ENCODE measurements at places on chromosomes 13 and 19.

DNA sequence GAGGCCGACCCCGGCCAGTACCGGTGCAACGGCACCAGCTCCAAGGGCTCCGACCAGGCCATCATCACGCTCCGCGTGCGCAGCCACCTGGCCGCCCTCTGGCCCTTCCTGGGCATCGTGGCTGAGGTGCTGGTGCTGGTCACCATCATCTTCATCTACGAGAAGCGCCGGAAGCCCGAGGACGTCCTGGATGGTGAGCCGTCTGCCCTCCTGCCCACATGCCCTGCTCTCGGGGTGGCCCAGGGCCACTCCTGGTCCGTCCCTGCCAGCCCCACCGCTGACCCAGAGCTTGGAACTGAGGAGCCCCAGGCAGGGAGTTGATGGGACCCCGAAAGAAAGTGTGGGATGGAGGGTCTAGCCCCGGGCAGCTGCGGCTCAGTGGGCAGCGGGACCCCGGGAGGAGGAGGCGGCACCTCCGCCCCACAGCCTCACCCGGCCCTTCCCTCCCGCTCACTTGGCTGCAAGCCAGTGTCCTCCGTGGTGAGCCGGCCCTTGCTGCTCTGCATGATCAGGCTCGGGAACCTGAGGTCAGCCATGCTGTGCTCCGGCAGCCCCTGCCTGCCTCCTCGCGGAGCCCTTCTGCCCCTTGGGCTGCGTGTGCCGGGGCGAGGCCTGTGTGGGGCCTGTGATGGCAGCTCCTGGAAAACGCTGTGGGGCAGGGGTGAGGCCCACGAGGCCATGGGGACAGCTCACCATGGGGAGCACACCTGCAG lies 8.1 kb upstream of the HCN2 start:
- DNase-seq: no peak

DNA sequence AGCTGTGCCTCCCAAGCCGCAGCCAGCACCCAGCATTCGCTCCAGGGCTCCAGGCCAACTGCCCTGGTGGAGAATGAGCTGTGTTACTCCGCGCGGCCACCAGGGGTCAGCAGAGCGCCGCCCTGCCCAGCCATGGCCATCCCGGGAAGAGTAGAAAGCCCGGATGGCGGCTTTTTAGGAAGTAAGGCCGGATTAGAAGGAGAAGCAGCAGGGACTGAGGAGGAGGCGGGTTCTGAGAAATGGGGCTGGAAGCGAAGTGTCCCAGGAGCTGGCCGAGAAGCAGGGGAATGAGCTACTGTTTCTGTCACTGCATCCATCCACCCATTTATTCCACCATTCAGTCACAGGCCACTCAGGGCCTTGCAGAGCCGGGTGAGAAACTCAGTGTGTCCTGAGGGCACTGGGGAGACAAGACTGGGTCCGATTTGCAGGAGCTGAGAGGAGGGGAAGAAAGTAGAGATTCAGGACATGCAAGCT lies 6.6 kb upstream of the NPAS1 start:
- peak; percentile 88 for DNase-seq

DNA sequence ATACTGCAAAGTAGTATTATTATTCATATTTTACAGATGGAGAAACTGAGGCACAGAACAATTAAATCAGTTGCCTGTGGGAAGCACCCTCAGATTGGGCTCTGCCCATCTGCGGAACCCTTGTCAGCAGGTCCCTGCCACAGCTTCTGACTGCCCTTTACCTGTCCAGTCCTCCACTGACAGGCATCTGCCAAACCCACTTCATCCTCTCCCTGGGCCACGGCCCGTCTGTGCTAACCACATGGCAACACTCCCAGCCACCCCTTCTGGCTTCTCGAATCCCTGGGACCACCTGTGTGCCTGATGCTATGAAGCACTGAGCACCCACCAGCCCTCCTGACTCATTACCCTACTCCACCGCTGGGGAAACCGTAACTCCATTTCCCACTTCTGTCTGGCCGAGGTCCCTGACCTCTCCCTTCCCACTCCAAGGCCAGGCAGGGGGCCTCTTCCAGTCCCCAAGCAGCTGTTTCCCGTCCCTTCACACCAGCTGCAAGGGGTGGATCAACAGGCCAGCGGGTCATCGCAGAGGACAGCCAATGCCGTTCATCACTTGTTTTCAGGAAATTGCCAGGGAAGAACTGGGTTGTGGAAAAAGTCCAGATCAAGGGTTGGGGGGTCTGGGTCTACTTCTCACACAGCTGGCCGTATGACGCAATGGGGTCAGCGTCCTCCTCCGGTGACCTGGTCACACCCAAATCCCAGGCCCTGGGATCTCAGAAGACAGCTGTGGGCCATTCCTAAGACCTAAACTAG lies 2.5 kb downstream of the KANK3 start:
- DNase-seq: peak; percentile 26

DNA sequence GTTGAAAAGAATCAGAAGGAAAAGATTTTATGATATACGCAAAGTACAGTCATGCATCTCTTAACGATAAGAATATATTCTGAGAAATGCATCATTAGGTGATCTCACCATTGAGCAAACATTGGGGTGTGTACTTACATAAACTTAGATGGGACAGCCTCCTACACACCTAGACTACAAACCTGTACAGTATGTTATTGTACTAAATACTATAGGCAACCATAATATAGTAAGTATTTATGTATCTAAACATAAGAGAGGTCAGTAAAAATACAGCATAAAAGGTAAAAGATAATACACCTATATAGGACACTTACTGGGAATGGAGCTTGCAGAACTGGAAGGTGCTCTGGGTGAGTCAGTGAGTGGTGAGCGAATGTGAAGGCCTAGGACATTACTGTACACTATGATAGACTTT lies 254.6 kb downstream of the SPRY2 start:
- DNase-seq: no peak

DNA sequence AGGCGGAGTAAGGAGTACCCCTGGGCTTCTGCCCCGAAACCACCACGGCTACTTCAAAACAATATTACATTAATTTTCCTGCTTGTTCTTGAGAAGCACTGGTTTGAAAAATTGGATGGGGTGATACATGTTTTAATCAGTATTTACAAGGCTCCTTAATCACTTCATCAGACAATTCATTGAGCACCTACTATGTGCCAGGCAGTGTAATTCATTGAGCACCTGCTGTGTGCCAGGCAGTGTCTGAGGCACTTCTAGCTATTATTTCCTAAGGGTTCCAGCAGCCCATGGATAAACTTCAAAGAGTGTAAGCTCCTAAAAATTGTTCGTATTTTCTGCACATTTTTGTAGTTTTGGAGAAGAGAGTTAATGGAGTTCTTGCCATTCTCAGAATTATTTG lies 1.6 kb upstream of the GAS6 start:
- DNase-seq: no peak

DNA sequence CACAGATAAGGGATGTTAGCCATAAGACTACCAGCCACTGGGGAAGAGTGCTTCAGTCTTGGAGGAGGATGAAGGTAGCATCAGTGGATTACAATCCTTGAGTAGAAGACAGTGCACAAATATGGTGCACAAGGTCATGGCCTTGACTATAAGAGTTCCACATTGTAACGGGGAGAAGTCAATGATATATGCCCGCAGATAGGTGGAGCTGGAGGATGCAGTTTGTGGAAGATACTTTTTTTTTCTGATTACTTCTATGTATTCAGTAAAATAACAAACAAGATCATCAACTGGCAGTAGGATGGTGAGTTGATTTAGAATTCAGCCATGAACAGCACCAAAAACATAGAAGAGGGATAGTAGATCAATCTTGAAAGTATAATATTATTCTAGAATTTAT lies 926.8 kb upstream of the MIR17HG start:
- no peak for DNase-seq
